Upper lobe of right lung (tissue), 1 donor: ENCODE measurements at places on chromosomes 2 and 18.

DNA sequence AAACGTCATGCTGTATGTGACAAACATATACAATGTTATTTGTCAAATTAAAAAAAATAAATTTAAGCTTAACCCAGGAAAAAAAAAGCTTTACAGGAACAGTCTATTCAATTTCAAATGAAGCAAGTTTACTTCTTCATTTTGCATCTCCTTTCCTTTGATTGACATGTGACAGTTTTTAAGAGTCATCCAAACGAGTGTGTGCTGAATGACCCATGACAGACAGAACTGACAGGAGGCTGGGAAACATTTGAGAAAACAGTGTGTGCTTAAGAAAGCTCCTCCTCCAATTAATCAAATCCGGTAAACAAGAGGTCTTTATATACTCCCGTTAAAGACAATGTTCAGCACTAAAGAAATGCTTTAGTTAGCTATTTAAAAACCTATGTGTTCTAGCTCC lies 177.7 kb downstream of the SRBD1 start:
- H3K4me1 ChIP-seq = no peaks in the 10 kb centered on the region
- no peak for DNase-seq
- H3K36me3 ChIP-seq = no peaks in the 10 kb centered on the region
- H3K27ac ChIP-seq = no peak overlapping the region

GRCh38 chr2:201769666-201770373 lies 10.9 kb downstream of the ALS2 start:
- H3K27ac ChIP-seq = no peak overlapping the region
- H3K4me1 ChIP-seq = no peaks in the 10 kb centered on the region
- H3K4me3 ChIP-seq = no peak overlapping the region
- DNase-seq = no peak
- peaks cover 15% of the 10 kb centered on the region for H3K36me3 ChIP-seq

- no peaks in the 10 kb centered on the region for H3K4me1 ChIP-seq
- peaks cover 63% of the 10 kb centered on the region for H3K36me3 ChIP-seq
- no peak overlapping the region for H3K27ac ChIP-seq
These were observed 23.1 kb downstream of the COL3A1 start for GRCh38 chr2:188997263-188997662.

GRCh38 chr2:172496160-172496608 lies 59.7 kb upstream of the PDK1 start:
- H3K27me3 ChIP-seq = no peaks in the 10 kb centered on the region
- H3K4me1 ChIP-seq = no peaks in the 10 kb centered on the region
- H3K36me3 ChIP-seq = peaks cover 20% of the 10 kb centered on the region
- no peak overlapping the region for H3K4me3 ChIP-seq
- no peak overlapping the region for H3K27ac ChIP-seq
